ENCODE measurements at places on chromosomes 7 and 10.

DNA sequence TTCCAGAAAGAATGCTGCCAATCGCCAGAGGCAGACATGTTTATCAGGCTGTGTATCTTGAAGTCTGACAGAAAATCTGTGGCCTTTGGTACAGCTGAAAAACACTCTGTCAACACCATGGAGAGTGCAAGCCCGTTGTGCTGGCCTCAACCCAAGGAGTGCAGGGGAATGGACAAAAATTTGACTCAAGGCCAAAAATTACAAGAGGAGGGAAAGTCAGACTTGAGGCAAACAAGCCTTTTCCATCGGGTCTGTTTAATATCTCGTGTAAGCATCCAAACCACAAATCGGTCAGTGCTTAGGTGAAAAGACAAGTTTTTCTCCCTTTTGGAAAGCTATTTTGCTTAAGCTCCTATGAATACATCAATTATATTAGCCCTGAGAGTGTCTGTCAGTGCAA, 305.3 kb upstream of the NFE2L3 start:
- no peak for DNase-seq

DNA sequence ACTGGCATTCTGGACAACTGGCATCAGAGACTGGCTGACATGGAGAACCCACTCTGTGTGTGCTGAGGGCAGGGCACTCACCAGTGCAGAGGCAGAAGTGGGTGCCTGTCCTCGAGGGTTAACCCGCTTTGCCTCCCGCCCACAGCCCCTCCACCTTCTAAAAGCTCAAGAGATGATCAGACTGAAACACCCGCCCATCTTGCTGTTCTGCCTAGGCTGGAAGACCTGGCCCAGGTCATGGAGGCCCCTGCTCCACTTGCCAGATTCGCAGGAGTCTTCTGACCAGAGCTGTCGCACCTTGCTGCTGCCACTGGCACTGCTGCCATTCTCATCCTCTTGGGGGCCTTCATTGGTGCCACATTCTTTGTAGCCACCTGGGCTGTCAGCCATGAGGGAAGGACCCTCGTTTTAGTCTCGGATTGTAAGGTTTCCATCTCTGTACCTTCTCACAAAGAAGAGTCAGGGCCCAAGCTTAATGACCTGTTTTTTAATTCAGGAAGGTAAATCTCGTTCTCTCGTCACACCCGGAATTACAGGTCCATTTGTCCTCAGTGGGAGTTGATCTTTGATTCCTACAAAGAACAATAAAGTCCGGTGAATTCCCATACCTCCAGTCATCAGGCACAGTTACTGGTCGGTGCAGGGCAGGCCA, 1.9 kb downstream of the CYREN start:
- no peak for DNase-seq

DNA sequence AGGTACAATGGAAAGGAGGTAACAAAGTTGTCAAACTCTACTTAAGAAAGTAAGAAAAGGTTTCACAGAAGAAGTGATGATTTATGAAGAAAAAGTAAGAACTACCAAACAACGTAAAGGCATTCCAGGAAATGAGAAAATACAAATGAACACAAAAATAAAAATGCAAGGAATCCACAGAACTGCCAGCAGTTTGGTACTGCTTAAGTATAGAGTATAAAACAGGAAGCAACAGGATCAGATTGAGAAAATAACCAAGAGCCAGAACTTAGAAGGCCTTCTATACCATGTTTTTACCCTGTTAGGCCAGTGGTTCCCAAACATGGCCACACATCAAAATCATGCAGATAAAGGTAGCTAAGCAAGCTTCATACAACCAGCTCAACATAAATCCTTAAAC, 9.2 kb downstream of the NDUFA5 start:
- no peak for DNase-seq

GRCh38 chr10:89304026-89304425, 2.2 kb downstream of the IFIT2 start:
- no peak for DNase-seq
